Osteoblast (primary cell): ENCODE measurements at places on chromosomes 11 and 22. TPM values are rescaled to one million over a fixed set of nuclear protein-coding genes. Genes with fewer than 3 reads are reported as not detected.

The WNT7B gene
- 0.59 TPM in 1 of 2 replicates, not detected in the other for total RNA-seq

The SCUBE2 gene
- total RNA-seq, result 1.8 and 2.7 TPM in 2 replicates

- H3K36me3 ChIP-seq, result no peaks in the 10 kb centered on the region
- no peaks in the 10 kb centered on the region for H3K27me3 ChIP-seq
- no peaks in the 10 kb centered on the region for H3K4me1 ChIP-seq
- no peak for DNase-seq
- no peak overlapping the region for H3K27ac ChIP-seq
Measured at GRCh38 chr11:104841973-104842525, 56.2 kb downstream of the CASP12 start.

DNA sequence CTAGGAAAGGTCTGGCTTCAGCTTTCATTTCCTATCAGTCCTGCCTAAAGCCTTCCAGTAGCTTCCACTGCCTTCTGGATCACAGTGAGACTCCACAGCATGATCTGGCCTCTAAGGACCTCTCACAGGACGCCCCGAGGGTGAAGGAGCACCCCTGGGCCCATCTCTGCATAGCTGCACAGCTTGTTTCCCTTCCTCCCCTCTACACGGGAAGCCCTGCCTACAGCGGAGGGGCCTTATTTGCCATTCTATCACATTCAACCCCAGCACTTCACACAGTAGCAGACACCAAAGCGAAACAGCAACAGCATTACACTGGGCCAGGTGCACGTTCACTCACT is 162.3 kb upstream of the GRK3 start:
- H3K36me3 ChIP-seq, result no peaks in the 10 kb centered on the region
- no peaks in the 10 kb centered on the region for H3K27me3 ChIP-seq

GRCh38 chr11:134901955-134902918 is 490.2 kb upstream of the B3GAT1 start:
- no peak overlapping the region for H3K4me3 ChIP-seq
- H3K4me1 ChIP-seq, result no peaks in the 10 kb centered on the region
- no peak overlapping the region for H3K27ac ChIP-seq
- H3K27me3 ChIP-seq, result no peaks in the 10 kb centered on the region

GRCh38 chr11:73170140-73170539 is 28.0 kb upstream of the FCHSD2 start:
- H3K4me3 ChIP-seq, result no peak overlapping the region
- no peaks in the 10 kb centered on the region for H3K27me3 ChIP-seq
- no peak for DNase-seq
- no peaks in the 10 kb centered on the region for H3K36me3 ChIP-seq
- H3K27ac ChIP-seq, result no peak overlapping the region

- H3K4me3 ChIP-seq, result no peak overlapping the region
- H3K36me3 ChIP-seq, result no peaks in the 10 kb centered on the region
- no peak overlapping the region for H3K27ac ChIP-seq
- H3K4me1 ChIP-seq, result no peaks in the 10 kb centered on the region
- no peaks in the 10 kb centered on the region for H3K27me3 ChIP-seq
Measured at GRCh38 chr22:17243524-17243923, 24.3 kb upstream of the ADA2 start.

GRCh38 chr11:16737818-16738192 is 642 bp upstream of the C11orf58 start:
- H3K4me1 ChIP-seq, result peaks cover 15% of the 10 kb centered on the region
- DNase-seq, result no peak
- peak overlapping the region; percentile 99 for H3K27ac ChIP-seq
- H3K27me3 ChIP-seq, result no peaks in the 10 kb centered on the region
- H3K4me3 ChIP-seq, result peak overlapping the region; percentile 96
- no peaks in the 10 kb centered on the region for H3K36me3 ChIP-seq

- no peak for DNase-seq
- peaks cover 17% of the 10 kb centered on the region for H3K4me1 ChIP-seq
- no peaks in the 10 kb centered on the region for H3K27me3 ChIP-seq
- H3K36me3 ChIP-seq, result peaks cover 39% of the 10 kb centered on the region
Measured at GRCh38 chr22:31957970-31958594, 13.7 kb downstream of the YWHAH start.

DNA sequence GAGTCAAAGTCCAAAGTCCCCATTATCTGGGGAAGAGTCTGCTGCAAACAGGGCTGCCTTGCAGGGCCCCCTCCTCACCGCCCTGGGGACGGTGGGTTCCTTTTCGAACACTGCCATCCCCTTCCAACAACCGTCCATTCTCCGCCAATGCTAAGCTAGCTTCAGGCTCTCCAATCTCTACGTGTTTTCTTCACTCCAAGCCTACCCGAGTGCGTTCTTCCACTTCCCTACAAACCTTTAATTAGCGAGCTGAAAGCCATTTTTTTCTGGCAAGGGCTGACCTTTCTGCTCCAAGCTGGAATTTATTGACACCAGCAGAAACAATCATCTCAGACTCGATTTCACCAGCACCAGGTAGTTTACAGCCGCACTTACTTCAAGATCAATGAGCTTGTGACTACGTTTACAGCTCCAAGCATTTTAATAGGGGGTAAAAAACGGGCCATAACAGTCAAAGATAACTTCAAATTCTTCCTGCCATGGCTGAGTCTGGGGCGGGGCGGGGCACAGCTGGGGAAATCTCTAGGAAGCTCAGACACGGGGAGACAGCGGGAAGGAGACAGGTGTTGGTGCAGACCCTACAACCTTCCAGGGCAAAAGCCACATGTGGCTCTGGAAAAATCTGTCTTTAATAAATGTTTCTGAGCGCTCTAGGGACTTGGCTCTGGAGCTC is 82.2 kb downstream of the PHF21B start:
- H3K36me3 ChIP-seq, result no peaks in the 10 kb centered on the region
- no peak overlapping the region for H3K27ac ChIP-seq
- H3K4me3 ChIP-seq, result no peak overlapping the region
- DNase-seq, result peak; percentile 78

- no peaks in the 10 kb centered on the region for H3K27me3 ChIP-seq
- H3K27ac ChIP-seq, result no peak overlapping the region
- no peak overlapping the region for H3K4me3 ChIP-seq
- H3K36me3 ChIP-seq, result no peaks in the 10 kb centered on the region
- peaks cover 5% of the 10 kb centered on the region for H3K4me1 ChIP-seq
Measured at GRCh38 chr11:27842290-27842689, 142.0 kb upstream of the BDNF start.

GRCh38 chr22:41834005-41834944 is 1.4 kb downstream of the SREBF2 start:
- peak overlapping the region; percentile 90 for H3K27ac ChIP-seq
- H3K4me3 ChIP-seq, result peak overlapping the region; percentile 88
- H3K36me3 ChIP-seq, result peaks cover 17% of the 10 kb centered on the region

DNA sequence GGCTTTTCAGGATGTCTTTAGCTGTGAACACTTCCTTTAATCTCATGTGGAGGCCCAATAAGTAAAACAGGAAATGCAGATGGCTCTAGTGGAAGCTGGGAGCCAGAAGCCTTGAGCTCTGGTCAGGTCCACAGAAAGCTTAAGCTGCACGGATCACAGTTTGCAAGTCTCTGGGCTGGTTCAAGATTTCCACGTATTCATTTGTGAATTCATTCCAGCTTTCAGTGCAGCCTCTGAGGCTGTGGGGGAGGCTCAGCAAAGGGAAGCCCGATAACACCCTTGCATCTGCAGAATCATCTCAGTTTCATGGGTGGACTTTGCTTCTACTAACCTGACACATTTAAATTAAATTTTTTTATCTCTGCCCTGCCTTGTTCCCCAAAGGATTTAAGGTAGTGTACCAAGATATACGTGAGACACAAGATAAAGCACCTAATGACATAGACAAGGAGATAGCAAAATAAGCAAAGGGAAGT is 65.6 kb downstream of the ISX start:
- H3K27me3 ChIP-seq, result no peaks in the 10 kb centered on the region
- no peaks in the 10 kb centered on the region for H3K36me3 ChIP-seq
- DNase-seq, result no peak
- H3K4me3 ChIP-seq, result no peak overlapping the region
- H3K27ac ChIP-seq, result no peak overlapping the region

- H3K4me3 ChIP-seq, result no peak overlapping the region
- H3K4me1 ChIP-seq, result no peaks in the 10 kb centered on the region
- H3K27ac ChIP-seq, result no peak overlapping the region
- peak; percentile 87 for DNase-seq
- peaks cover 56% of the 10 kb centered on the region for H3K27me3 ChIP-seq
Measured at GRCh38 chr22:19149047-19149883, 827 bp downstream of the GSC2 start.

DNA sequence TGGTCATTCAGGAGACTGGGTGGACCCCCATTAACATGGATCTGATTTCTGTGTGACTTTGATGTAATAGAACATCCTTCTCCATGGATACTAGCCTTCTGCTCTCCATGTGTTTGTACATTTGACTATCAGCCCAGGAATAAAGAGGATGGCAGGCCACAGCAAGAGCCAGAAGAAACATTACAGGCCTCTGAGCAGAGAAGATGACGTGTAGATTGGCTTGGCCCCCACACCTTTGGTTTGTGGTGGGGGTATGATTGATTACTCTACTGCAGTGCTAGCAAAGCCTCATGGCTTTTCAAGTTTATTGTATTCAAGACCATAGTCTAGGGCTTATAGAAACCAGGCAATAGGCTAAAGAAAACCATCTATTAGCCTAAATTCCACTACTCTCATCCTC is 77.0 kb downstream of the GRAMD1B start:
- H3K4me3 ChIP-seq, result no peak overlapping the region
- no peaks in the 10 kb centered on the region for H3K36me3 ChIP-seq
- H3K4me1 ChIP-seq, result peaks cover 13% of the 10 kb centered on the region
- H3K27ac ChIP-seq, result no peak overlapping the region

DNA sequence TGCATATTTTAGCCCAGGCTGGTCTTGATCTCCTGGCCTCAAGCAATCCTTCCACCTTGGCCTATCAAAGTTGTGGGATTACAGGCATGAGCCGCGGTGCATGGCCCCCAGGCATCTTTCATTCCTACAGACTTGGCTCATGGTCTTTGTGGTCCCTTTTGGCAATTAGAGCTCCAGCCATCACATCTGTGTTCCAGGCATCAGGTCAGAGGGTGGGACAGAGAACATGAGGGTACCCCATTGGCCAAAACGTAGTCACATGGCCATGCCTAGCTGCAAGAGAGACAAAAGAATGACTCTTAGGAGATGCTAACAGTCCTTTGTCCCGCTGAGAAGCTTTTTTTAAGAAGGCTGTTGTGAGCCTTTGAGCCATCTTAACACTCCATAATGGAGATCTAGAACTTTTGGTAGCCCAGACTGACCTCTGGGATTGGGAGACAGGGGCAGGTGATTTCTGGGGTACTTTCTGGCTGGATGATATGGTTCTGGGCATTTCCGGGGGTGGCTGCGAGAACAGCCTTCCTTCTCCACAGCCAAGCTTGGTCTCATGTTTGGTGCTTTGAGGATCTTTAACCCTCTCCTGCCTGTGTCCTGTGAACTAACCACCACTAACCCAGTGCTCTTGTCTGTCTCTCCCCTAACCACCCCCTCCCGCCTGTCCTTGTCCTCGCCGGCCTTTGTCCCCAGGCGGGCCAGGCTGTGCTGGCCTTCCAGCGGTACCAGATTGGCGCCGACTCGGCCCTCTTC is 18.4 kb upstream of the TAB1 start:
- no peaks in the 10 kb centered on the region for H3K4me1 ChIP-seq
- no peak overlapping the region for H3K27ac ChIP-seq
- peaks cover 3% of the 10 kb centered on the region for H3K27me3 ChIP-seq
- H3K36me3 ChIP-seq, result no peaks in the 10 kb centered on the region
- H3K4me3 ChIP-seq, result no peak overlapping the region

DNA sequence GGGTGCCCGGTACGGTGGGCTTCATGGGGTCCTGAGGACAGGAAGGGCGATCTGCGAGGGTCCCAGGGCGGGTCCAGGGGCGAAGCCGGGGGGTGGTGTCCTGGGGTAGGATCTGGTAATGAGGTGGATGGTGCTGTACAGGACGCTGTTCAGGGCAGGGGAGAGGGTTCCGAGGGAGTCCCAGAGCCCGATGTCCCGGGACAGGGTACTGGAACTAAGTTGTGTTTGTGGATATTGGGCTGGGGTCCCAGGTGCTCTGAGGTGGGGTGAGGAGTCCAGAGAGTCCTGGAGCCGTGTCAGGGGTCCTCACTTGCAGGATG is 426 bp downstream of the LZTR1 start:
- DNase-seq, result no peak
- peaks cover 22% of the 10 kb centered on the region for H3K36me3 ChIP-seq
- H3K4me3 ChIP-seq, result peak overlapping the region; percentile 99
- peaks cover 30% of the 10 kb centered on the region for H3K4me1 ChIP-seq
- H3K27me3 ChIP-seq, result no peaks in the 10 kb centered on the region

DNA sequence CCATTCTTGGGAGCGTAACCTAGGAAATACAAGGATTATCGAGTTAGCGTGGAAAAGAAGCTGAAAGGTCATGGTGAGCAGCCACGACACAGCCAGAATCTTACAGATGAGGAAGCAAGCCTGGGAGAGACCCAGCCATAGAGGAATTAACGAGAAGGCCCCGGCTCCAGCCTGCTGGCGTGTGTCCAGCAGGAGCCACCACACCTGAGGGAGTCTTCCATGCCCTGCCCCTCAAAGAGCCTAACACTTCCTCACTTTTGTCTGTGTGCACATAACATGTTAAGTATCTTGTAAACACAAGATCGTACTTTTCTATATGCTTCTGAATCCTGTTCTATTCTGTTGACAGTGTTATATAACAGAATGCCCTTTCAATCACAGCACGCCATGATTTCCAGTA is 18.1 kb downstream of the CECR2 start:
- no peaks in the 10 kb centered on the region for H3K4me1 ChIP-seq
- no peak for DNase-seq
- H3K4me3 ChIP-seq, result no peak overlapping the region
- no peaks in the 10 kb centered on the region for H3K27me3 ChIP-seq
- H3K36me3 ChIP-seq, result no peaks in the 10 kb centered on the region

GRCh38 chr11:127931803-127932202 is 655.6 kb downstream of the ETS1 start:
- H3K27ac ChIP-seq, result no peak overlapping the region
- H3K4me1 ChIP-seq, result no peaks in the 10 kb centered on the region
- H3K27me3 ChIP-seq, result no peaks in the 10 kb centered on the region

- H3K27ac ChIP-seq, result no peak overlapping the region
- H3K4me3 ChIP-seq, result no peak overlapping the region
- peak; percentile 15 for DNase-seq
- H3K4me1 ChIP-seq, result peaks cover 6% of the 10 kb centered on the region
- H3K27me3 ChIP-seq, result no peaks in the 10 kb centered on the region
- peaks cover 33% of the 10 kb centered on the region for H3K36me3 ChIP-seq
Measured at GRCh38 chr22:41891407-41891806, 23.5 kb downstream of the SHISA8 start.

DNA sequence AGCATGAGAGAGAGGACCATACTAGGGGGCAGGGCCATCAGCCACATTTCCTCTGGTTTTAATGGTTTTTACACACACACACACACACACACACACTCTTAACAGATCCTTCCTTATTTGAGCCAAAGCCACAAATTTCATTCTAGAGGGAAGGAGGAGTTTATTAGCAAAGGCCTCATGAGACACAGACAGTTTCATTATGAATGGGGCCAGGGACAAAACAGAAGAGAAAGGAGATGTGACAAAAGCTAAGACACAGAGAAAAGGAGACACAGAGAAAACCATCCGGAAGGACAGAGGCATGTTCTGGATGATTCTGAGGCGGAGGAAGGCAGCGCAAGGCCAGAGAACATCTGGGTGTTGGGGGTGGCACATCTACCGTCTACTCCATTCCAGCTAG is 32.2 kb upstream of the ARFGAP3 start:
- H3K4me1 ChIP-seq, result no peaks in the 10 kb centered on the region
- no peaks in the 10 kb centered on the region for H3K27me3 ChIP-seq
- peaks cover 34% of the 10 kb centered on the region for H3K36me3 ChIP-seq
- no peak for DNase-seq
- no peak overlapping the region for H3K27ac ChIP-seq

GRCh38 chr11:24122291-24122690 is 374.6 kb upstream of the LUZP2 start:
- no peaks in the 10 kb centered on the region for H3K36me3 ChIP-seq
- no peak overlapping the region for H3K27ac ChIP-seq
- H3K27me3 ChIP-seq, result no peaks in the 10 kb centered on the region
- no peaks in the 10 kb centered on the region for H3K4me1 ChIP-seq

- no peak for DNase-seq
- peaks cover 21% of the 10 kb centered on the region for H3K27me3 ChIP-seq
- H3K4me1 ChIP-seq, result no peaks in the 10 kb centered on the region
- H3K27ac ChIP-seq, result no peak overlapping the region
Measured at GRCh38 chr11:93922830-93923229, 72.4 kb upstream of the VSTM5 start.
